ENCODE measurements at places on chromosomes 3 and 15. TPM values are rescaled to one million over a fixed set of nuclear protein-coding genes. Genes with fewer than 3 reads are reported as not detected.
A peak's percentile ranks its signal among the peaks of the same experiment; 100 is the strongest.

GRCh38 chr3:43695443-43695842 is 4.7 kb downstream of the ABHD5 start:
- peak; percentile 61 for DNase-seq

DNA sequence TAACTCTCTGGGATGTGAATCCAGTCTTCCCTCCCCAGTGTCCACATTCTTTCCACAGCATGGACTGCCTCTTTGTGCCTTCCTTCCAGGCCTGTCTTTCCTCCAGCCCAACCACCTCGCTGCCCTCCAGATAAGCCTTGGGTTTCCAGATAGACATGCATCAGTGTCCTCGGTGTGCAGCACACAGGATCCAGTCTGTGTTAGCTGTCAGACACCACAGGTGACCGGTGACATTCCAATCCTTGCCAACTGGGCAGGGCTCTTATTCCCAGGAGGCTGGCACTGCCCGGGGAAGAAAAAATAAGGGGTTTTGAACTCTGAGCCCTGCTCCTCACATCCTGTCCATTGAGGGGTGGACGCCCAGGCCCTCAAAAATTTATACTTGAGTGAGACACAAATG is 6.0 kb upstream of the SLC6A1 start:
- no peak for DNase-seq

- DNase-seq: peak; percentile 85
Observed at GRCh38 chr3:196654735-196655090, 15.2 kb downstream of the NRROS start.

DNA sequence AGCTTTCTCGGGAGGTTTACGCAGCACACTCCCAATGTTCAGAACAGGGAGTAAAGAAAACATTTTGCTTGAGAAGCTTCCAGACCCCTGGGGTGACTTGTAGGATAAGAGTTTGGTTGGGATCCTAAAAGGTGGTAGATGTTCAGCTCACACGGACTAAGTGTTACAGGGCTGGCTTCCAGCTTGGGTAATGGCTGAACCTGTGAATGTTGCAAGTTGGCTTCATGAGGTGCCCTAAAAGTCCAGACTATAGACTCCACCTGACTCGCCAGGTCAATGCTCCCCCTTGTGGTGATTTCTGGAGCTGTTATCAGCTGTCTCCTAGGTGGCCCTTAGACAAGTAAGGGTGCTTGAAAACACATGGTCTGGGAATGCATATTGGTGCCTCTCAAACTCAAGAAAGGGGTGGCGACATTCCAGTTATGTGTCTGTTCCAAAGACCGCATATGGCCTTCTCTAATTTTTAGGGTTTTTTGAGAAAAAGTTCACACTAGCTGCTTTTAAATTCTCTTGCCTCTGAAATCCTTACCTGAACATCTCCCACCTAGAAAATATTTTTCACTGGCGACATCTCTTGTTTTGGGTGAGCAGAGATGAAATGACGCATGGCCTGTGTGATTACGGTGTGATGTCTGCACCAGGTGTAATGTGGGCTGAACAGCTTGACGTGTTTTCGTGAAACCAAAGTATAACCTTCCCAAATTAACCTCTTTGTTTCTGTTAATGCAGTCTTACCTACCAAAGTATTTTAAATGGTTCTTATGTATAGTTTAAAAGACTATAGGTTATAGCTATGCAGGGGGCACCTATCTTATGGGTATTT is 175.7 kb upstream of the KBTBD8 start:
- DNase-seq: peak; percentile 55

Gene EXD1
- total RNA-seq: not detected

Gene CFAP161
- not detected for total RNA-seq
